ENCODE measurements at places on chromosomes 5 and 9.

- DNase-seq: no peak
These were observed 50.1 kb downstream of the SLC36A1 start for GRCh38 chr5:151497391-151498002.

DNA sequence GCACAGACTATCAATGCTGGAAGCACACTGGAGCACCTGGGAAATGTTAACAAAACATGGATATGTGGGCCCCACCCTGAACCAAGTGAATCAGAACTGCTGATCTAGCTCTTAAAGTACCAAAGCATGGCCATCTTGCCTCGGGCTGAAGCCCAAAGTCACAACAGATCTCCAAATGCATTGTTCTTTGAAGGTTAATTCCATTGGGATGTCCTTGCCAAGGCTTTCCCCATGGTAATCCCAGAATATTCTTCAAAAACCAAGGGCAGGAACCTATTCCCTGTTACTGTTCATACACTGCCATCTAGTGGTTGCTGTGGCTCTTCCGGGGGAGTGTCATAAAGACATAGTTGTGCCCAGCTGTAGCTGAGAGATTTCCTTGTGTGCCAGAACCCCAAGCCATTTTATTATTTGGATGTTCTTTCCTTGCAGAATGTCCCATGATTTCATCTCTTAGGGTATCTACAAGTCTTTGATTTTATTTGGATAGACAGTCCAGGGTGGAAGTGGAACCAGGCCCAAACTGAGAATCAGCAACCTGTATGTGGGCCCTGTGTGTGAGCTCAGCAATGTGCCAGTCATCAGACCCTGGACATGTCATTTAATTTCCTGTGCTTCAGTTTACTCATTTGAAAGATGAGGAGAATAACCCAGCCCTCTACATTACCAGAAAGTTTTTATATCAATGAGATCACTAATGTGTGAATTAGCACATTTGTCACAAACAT lies 290.0 kb downstream of the ACTL7B start:
- DNase-seq: peak; percentile 83

- no peak for DNase-seq
These were observed 142.5 kb downstream of the ACER2 start for GRCh38 chr9:19551124-19551929.

- DNase-seq: no peak
These were observed 25.1 kb downstream of the XRCC4 start for GRCh38 chr5:83102364-83102980.

GRCh38 chr5:179919487-179920060 lies 11.9 kb upstream of the TBC1D9B start:
- DNase-seq: no peak

GRCh38 chr5:73625372-73625943 lies 538 bp upstream of the ARHGEF28 start:
- DNase-seq: peak; percentile 40

DNA sequence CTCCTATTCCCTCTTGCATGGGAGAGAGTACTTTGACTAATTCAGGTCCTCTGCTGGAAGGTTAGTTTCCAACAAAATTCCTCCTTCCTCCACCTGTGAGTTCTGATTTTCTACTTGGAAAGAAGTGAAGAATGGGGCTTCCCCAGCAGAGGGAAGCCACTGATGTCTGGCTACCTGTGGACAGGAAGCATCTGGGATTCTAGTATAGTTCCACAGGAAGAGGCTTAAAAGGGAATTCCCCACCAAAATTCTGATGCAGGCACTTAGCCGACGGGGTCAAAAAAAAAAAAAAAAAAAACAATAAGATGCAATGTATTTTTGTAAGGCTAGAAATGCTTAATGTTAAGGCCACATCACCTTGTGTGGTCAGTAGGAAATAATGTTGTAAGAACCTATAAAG lies 33.4 kb downstream of the PCDHGC5 start:
- no peak for DNase-seq

DNA sequence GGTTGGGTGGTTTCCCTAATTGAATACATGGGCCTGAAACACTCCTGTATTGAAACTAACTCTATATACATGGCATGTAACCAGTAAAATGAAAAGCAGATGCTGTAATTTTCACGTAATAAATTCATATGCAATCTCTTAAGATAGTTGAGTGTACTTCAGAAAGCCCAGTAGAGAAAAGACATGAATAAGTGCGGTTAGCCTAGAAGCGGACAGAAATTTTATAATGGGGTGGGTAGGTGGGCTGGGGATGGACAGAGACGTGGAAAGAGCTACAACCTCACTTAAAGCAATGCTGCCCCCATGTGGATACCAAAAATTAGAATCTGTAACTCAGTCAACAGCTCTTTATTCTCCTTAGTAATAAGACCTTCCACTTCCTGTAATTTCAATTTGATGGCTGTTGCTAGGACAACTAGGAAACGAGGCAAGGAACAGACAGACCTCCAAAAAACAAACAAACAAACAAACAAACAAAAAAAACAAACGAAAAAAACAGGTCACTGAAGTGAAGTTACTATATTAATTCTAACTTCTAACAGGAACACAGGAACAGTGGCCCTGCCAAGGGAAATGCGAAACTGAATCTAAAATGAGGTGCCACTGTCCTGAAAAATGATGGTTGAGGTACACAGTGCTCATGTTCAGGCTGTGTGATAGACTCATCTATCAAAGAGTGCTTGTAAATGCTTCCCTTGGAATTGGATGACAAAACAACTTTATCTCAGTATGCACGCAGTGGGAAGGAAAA lies 103.4 kb upstream of the GNA14 start:
- DNase-seq: peak; percentile 64

DNA sequence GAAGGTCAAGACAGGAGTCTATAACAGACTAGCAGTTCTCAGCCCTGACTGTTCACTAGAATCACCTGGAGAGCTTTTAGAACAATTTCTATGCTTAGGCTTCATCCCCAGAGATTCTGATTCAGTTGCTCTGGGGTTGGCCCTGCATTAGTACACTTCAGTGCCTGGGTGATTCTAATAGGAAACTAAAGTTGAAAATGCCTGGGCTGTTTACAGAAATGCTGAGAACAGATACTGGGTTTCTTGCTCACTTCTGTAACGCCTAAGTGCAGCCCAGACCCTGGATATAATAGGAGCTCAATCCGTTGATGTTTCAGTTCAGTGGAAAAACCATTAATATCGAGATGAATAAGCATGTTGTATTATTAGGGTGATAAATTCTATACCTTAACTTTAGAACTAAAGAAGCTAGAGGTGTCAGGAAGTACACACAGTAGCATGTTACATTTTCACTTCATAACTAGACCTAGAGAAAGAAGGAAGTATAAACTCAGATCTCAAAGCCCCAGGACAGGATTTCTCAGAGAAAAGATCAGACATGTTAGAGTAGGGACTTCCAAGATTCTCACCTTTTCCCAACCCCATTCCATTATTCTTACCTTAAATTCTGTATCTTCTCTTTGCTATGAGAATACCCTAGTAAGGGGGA lies 20.4 kb downstream of the HAVCR2 start:
- DNase-seq: no peak

DNA sequence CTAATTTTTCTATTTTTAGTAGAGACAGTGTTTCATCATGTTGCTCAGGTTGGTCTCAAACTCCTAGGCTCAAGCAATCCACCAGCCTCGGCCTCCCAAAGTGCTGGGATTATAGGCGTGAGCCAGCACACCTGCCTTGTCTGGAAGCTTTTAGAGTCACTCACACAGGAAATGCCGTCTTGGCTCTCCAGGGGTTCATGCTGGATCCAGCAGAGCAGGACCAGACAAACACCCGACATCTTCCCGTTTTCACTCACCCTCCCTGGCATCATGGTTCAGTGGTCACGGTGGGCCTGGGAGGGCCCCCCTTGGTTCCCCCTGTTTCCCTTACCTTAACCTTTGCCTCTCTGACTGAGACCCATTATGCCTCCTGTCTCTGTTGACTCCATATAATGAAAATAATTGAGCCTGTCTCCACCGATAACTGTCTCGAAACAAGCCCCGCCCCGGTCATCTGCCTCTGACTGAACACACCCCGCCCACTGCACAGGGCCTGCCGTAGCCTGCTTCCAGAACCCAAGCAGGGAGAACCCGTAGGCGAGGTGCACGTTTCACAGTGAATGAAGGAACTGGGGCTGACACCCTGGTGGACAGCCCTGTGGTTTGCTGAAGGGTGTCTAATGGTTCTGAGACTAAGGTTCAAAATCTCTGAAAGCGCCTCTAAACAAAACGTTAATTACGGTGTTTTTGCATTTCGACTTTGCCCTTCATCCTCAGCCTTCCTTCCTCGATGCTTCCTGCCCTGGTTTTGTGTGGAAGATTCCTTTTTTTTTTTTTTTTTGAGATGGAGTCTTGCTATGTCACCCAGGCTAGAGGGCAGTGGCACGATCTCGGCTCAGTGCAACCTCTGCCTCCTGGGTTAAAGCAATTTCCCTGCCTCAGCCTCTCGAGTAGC lies 39.7 kb upstream of the SPRY4 start:
- DNase-seq: no peak

DNA sequence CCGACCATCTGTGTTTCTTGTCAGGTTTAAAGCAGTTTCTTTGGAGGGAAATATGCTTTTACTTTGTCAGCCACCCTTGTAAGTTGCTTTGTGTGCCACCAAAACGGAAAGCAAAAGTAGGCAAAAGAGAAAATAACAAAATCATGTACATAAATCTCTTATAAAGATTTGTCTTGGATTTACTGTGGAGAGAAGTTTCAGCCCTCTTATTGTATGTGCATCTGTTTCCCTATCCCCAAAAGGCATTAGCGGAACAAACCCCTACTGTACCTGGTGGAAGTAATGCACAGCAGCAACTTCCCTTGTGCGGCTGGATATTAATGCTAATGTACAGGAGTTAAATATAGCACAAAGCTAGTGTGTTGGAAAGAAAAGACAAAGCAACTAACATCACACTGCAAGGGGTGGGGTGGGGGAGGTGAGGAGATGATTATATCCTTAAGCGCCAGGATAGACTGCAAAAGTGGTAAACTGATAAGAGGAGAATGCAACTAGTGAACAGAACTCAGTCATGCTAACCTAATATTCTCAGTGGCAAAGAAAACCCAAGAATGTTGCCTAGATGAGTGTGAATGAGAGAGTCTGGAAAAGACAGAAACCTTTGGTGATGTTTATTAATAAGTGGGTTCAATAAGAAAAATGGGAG lies 396.5 kb upstream of the MEF2C start:
- no peak for DNase-seq

DNA sequence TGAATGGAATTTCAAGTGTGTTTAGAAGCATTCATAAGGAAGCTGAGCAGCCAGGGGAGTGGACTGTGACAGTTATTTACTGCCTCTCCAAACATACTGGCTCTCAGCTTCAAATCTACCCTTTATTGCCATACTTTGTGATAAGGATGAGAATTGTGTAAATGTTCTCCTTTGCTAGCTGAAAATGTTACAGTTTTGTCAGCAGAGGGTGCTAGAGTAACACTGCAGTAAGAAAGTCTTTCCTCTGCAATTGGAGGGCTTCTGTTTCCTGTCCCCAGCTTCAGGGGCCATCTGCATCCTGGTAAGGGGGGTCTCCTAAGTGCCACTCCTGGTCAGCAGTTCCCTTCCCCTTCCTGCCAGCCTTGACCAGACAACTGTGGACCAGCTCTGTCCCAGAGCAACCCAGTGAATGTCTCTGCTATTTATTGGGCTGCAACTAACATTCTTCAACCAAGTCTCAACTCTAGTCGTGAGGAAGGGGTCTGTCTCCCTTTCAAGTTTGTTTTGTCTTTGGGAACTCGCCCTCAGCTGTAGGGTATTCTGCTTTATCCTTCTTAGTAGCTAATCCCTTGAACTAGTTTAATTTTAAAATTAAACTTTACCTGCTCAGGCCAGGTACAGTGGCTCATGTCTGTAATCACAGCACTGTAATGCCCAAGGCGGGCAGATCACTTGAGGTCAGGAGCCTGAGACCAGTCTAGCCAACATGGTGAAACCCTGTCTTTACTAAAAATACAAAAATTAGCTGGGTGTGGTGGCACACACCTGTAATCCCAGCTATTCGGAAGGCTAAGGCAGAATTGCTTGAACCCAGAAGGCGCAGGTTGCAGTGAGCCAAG lies 45.3 kb downstream of the RAPGEF6 start:
- peak; percentile 65 for DNase-seq

- peak; percentile 66 for DNase-seq
These were observed 18.1 kb downstream of the MYMK start for GRCh38 chr9:133506653-133507038.

DNA sequence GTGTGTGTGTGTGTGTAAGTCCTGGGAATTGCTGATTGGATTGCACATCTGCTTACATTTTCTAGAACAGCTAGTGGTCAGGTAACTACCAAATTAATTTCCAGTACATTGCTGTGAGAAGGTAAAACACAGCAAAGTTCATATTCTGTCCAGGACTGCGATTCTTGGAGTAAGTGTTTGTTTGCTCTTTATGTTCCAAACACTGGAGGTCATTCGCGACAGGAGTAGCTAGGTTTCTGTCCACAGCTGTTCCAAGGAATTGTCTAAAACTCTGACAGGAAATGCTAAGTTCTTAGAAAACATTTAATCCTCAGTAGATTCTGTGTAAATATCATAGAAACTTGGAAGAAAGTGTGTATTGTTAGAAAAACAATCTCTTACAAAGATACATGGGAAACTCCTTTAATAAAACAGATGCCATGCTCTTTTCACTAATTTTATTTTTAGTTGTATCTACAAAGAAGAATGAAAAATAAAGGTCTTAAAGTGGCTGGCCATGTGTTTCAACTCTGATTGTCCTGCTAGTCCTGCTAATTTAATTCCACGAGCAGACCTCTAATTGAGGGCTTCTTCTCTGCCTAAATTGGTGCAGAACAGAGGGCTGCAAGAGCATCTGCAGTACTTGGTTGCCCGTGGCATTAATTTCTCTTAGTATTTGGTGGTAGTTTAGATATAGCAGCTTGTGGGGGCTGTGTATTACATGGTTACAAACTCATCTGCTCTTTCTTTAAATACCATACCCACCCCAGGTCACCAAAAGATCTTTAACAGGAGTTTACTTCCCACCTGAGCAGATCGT lies 464.5 kb downstream of the RASEF start:
- DNase-seq: no peak

- DNase-seq: no peak
These were observed 4.5 kb upstream of the CDK7 start for GRCh38 chr5:69230181-69230580.

DNA sequence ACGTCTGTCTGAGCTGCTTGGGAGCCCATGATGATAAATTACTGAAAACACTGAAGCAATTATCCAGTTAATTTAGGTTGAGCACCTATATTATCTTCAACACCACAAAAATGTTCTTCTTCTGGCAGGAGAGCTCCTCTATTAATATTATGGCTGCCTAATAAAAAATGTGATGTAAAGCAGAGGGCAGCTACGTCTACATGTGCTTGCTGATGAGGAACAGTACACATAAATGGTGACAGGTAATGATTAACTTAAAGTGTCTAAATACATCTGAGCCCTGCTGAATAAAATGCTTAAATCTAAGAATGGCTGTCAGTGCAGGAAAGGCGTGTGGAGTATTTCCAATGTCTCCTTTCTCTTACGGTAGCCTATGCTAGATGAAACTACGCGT lies 131.3 kb upstream of the NR3C1 start:
- no peak for DNase-seq

DNA sequence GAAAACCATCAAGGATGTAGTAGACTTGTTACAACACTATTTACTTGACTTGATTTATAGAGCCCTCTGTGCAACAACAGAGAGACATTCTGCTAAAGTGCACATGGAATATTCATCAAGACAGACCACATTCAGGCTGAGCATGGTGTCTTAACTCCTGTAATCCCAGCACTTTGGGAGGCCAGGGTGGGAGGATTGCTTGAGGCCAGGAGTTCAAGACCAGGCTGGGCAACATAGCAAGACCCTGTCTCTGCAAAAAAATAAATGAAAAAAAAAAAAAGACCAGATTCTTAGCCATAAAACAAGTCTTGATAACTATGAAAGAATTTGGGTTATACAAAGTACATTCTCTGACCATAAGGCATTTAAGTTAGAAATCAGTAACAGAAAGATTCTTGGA lies 25.3 kb downstream of the DENND4C start:
- DNase-seq: no peak

- no peak for DNase-seq
These were observed 80.8 kb downstream of the ASTN2 start for GRCh38 chr9:117334101-117334500.

Measured in RKO (cell line).